Stimulated activated CD4-positive, alpha-beta T cell treated with anti-CD3 and anti-CD28 coated beads, Interleukin-15, amount 100 ng/mL, for 48 hours (primary cell): ENCODE measurements at places on chromosomes 7 and 10.

GRCh38 chr7:51980812-51981211 is 664.2 kb upstream of the COBL start:
- no peak for DNase-seq

GRCh38 chr7:100372256-100372655 is 1.0 kb upstream of the PILRA start:
- DNase-seq: no peak

- DNase-seq: no peak
These were observed 13.6 kb upstream of the FOXL3 start for GRCh38 chr7:276230-276835.

DNA sequence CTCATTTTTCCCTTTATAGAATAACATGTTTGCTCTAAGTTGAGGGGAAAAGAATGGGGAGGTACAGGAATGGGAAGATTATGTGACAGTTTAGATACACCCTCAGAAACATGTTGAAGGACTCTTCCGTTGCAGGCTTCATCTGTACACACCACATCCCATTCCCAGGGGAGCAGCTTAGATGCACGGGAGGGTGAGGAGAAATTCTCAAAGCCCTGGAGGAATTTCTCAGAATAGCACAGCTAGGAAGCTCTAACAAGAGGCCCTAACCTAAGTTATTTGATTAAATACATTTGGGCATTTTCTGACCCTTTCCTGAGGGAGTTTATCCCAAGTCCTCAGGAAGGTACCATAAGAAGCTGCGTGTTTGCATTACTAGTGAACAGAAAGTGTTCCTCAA is 660.2 kb upstream of the IGFBP3 start:
- DNase-seq: no peak

- no peak for DNase-seq
These were observed 250.3 kb downstream of the CNTNAP2 start for GRCh38 chr7:146366938-146367337.

GRCh38 chr10:73433538-73433867 is at the start of gene MSS51:
Gene MSS51 (minus strand): TSS chr10:73433561. CDS start chr10:73428284, 5,277 bp downstream.
- DNase-seq: no peak

- DNase-seq: no peak
These were observed 20.4 kb upstream of the HIPK2 start for GRCh38 chr7:139798221-139798620.

GRCh38 chr10:36248304-36248981 is 606.3 kb upstream of the FZD8 start:
- DNase-seq: no peak

DNA sequence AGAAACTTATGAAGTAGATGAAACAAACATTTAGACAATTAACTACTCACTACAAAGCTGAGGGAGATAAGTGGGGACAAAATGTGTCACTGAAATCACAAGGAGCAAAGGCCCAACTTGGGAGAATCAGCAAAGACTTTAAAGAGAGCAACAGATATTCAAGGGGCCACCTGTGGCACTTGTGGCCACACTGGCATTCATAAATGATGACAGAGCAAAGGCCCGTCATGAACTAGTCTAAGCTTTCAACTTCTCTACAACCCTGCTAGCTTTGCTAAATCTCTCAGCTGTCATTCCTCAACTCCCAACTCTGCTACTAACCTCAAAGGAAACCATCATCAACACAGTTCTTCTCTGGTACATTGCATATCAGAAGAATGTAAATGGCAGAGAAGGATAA is 178.4 kb downstream of the CPEB3 start:
- no peak for DNase-seq
